Upper lobe of right lung (tissue), 1 donor: ENCODE measurements at places on chromosomes 1 and 21. TPM values are rescaled to one million over a fixed set of nuclear protein-coding genes. Genes with fewer than 3 reads are reported as not detected.
A peak's percentile ranks its signal among the peaks of the same experiment; 100 is the strongest.

- no peak overlapping the region for H3K27ac ChIP-seq
- no peak overlapping the region for H3K4me3 ChIP-seq
- H3K36me3 ChIP-seq: no peaks in the 10 kb centered on the region
- DNase-seq: no peak
- H3K27me3 ChIP-seq: no peaks in the 10 kb centered on the region
- no peaks in the 10 kb centered on the region for H3K4me1 ChIP-seq
These were observed 295.1 kb downstream of the SIPA1L2 start for GRCh38 chr1:232334811-232335210.

DNA sequence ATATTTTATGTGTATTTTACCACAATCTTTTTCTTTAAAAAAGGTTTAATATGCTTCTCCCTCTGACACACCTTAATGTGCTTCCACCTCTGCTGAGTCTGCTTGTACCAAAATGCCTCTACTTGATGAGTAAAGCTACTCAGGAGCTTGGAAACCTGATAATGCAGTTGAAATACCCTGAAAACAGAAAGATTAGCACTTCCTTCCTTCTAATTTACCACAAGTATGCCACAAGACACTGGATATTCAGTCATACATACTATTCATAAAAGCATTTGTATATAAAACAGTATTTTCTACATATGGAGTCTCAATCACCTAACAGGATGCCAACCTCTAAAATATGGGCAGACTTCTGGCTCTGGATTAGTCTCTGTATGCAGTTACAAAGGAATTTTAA lies 55.0 kb downstream of the SLC35D1 start:
- no peaks in the 10 kb centered on the region for H3K27me3 ChIP-seq
- DNase-seq: no peak
- peaks cover 4% of the 10 kb centered on the region for H3K36me3 ChIP-seq
- peaks cover 5% of the 10 kb centered on the region for H3K4me1 ChIP-seq
- H3K4me3 ChIP-seq: no peak overlapping the region

GRCh38 chr1:210866532-210866931 lies 267.4 kb downstream of the KCNH1 start:
- no peak overlapping the region for H3K4me3 ChIP-seq
- DNase-seq: no peak
- no peaks in the 10 kb centered on the region for H3K4me1 ChIP-seq
- H3K36me3 ChIP-seq: no peaks in the 10 kb centered on the region

The ANKRD13C gene
- total RNA-seq: 20.9 TPM

GRCh38 chr1:73778471-73778870 lies 419.5 kb downstream of the LRRIQ3 start:
- H3K4me3 ChIP-seq: no peak overlapping the region
- H3K27ac ChIP-seq: no peak overlapping the region
- H3K36me3 ChIP-seq: no peaks in the 10 kb centered on the region
- DNase-seq: no peak
- no peaks in the 10 kb centered on the region for H3K4me1 ChIP-seq

GRCh38 chr21:33894736-33895288 lies 20.8 kb downstream of the ATP5PO start:
- peak; percentile 82 for DNase-seq
- no peaks in the 10 kb centered on the region for H3K27me3 ChIP-seq
- peak overlapping the region; percentile 30 for H3K4me3 ChIP-seq
- H3K36me3 ChIP-seq: peaks cover 5% of the 10 kb centered on the region

DNA sequence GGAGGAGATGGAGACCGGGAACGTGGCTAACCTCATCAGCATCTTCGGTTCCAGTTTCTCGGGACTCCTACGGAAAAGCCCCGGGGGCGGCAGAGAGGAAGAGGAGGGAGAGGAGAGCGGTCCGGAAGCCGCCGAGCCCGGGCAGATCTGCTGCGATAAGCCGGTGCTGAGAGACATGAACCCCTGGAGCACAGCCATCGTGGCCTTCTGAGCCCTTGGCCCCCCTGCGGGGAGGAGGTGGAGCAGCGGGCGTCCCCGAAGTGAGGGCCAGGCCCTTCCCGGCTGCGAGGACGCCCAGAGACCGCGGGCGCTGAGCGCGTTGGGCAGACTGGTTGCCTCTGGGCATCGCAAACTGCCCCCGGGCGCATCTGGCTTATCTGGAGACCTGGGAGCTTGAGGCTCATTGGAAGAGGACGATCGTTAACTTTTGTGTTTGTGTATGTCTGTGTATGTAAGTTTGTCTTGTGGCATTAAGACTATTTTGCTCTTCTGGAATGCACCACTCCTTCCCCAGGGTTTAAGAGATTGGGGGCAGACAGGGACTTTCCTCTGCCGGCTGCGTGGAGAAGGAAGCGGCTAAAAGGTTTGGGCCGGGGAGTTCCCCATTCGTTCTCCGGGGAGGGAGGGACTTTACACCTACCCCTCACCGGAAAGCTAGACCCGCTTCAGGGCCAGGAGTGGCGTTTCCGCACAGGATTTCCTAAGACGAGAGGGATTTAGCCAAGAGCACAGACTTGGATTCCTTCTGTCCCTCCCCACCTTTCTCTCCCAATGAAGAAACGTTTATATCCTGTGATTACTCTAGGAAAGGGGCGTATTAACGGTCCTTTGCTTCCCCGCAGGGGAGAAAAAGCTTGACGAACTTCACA lies 1.4 kb downstream of the IER5 start:
- H3K4me1 ChIP-seq: peaks cover 20% of the 10 kb centered on the region
- DNase-seq: peak; percentile 88
- peak overlapping the region; percentile 88 for H3K4me3 ChIP-seq
- no peaks in the 10 kb centered on the region for H3K27me3 ChIP-seq

The RPTN gene
- not detected for total RNA-seq

DNA sequence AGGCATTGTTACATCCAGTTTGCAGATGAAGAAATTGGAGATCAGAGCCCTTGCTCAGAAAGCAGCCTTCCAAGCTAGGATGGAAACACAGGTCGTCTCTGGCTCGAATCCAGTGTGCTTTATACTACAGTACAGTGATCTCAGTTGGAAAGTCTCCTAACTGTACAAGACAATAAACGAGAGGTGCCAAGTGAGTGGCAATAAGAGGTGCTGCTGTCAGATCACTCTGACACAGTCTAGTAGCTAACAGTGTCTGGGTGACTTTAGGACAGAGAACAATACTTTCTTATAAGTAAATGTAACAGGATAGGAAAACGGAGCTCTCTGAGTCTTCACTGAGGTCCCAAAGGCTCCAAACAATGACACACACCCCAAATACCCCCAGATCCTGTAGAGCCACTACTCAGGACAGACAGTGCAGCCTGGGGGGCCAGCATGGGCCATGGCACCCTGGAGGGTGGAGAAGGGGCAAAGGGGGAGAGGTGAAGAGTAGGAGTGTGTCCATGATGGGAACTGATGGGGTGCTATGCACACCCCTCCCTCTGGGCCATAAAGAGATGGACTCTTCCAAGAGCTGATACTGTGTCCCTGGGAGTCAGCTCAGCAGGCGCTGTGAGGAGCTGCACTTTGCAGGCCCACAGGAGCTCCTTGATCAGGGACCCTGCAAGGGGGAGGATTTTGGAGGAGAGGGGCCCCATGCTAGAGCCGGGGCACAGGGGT lies 3.3 kb downstream of the SH3BGR start:
- no peak overlapping the region for H3K4me3 ChIP-seq
- H3K27ac ChIP-seq: no peak overlapping the region
- no peaks in the 10 kb centered on the region for H3K27me3 ChIP-seq

The DISC1 gene
- 9.5 TPM for total RNA-seq
